ENCODE measurements at places on chromosomes 1 and 21. TPM values are rescaled to one million over a fixed set of nuclear protein-coding genes. Genes with fewer than 3 reads are reported as not detected.
A peak's percentile ranks its signal among the peaks of the same experiment; 100 is the strongest.

The GPA33 gene
- not detected for total RNA-seq

The CYP4Z1 gene
- not detected for total RNA-seq

The TMEM125 gene
- not detected for total RNA-seq

The FCMR gene
- 11.7 TPM for total RNA-seq

The SERPINC1 gene
- 0.34 TPM for total RNA-seq

GRCh38 chr1:239814306-239814881 lies 277.3 kb upstream of the FMN2 start:
- no peaks in the 10 kb centered on the region for H3K27me3 ChIP-seq
- DNase-seq = no peak
- H3K27ac ChIP-seq = 0 out of 2 replicates have a peak overlapping the region, but pooled peaks have one; percentile 33
- peaks cover 12% of the 10 kb centered on the region for H3K4me1 ChIP-seq
- H3K36me3 ChIP-seq = no peaks in the 10 kb centered on the region

DNA sequence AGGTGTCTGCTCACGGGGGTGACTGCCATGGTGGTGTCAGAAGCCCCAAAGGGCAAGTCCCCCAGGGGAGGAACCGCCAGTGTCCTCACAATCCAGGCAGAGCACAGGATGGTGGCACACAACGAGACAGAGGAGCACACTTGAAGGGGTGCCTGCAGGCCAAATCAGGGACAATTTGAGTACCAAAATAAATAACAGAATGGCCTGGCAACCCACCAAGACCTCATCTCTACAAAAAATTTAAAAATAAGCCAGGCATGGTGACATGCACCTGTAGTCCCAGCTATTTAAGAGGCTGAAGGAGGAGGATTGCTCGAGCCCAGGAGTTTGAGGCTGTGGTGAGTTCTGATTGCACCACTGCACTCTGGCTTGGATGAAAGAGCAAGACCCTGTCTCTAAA lies 38.2 kb downstream of the TIAM1 start:
- DNase-seq = no peak
- H3K27me3 ChIP-seq = 0 out of 2 replicates have a peak, but pooled peaks cover 2% of the 10 kb centered on the region
- H3K36me3 ChIP-seq = no peaks in the 10 kb centered on the region
- no peak overlapping the region for H3K4me3 ChIP-seq

DNA sequence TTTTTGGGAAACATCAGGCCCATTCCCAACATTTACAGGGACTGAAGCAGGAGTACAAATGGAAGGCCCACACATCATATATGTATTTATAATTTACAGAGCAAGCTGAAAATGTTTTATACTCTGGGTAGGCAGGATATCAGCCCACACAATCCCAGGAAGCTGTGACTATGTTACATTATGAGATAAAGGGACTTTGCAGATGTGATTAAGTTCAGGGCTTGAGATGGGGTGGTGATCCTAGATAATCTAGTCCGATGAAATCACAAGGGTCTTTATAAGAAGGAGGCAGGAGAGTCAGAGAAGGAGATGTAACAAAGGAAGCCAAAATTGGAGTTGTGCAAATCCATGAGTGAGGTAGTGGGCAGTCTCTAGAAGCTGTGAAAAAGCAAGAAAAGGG lies 160.5 kb downstream of the PDE4B start:
- no peaks in the 10 kb centered on the region for H3K27me3 ChIP-seq
- H3K27ac ChIP-seq = no peak overlapping the region
- H3K4me3 ChIP-seq = no peak overlapping the region

DNA sequence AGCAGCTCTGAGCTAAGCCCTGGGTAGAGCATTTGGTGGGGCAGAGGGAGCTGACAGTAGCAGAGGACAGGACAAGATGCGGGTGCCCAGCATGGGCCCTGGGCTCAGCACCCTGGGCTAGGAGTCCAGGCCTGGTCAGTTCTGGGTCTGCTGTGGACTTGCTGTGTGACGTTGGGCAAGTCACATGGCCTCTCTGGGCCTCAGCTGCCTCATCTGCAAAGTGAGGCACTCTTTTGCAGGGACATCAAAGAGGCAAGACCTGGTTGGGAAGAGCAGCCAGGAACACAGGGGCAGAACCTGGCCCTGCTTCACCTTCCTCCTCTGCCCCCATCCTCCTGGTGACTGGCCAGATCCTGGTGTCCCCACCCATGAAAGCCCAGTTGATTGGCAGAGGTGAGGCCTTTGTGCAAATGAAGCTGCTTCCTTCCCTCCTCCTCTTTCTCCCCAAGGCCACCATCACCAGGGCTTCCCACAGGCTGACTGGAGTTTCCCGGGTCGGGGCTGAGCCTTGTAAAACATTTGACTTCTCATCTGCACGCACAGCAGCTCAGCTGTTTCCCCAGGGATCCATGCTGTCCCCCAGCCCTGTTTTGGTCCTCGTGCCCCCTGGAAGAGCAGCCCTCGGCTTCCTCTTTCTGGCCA lies 350.5 kb downstream of the MATN1 start:
- H3K27ac ChIP-seq = no peak overlapping the region
- no peak for DNase-seq

DNA sequence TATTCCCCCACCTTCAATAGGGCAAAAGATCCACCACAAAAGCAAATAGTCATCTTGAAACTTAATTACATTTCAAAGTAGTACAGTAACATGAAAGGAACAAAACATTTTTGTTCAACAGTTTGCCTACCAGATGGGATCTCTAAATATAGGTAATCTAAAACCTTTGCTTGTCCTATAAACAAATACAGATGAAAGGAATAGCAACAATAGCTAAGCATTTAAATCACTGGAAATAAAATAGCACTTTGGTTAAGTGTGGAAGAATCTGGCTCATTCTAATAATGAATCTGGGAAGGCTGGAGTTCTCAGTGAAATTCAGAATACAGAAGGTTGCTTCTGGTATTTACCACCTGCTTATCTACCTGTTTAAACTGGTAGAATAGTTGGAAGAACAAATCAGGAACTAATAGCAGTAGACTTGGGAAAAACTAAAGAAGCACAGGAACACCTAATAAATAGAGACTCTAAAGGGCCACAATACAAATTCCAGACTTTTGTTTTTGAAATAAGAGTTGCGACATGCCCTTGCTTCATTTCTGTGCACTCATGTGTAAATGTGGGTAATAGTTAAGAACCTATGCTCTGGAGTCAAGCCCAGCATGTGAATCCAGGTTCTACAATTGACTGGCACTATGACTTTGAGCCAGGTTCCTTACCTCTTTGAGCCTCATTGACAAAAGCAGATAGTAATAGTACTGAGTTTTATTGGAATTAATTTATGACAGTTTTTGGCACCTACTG lies 2.3 kb upstream of the LYPLAL1 start:
- H3K36me3 ChIP-seq = no peaks in the 10 kb centered on the region
- H3K27ac ChIP-seq = no peak overlapping the region
- no peaks in the 10 kb centered on the region for H3K27me3 ChIP-seq
- H3K4me3 ChIP-seq = no peak overlapping the region

DNA sequence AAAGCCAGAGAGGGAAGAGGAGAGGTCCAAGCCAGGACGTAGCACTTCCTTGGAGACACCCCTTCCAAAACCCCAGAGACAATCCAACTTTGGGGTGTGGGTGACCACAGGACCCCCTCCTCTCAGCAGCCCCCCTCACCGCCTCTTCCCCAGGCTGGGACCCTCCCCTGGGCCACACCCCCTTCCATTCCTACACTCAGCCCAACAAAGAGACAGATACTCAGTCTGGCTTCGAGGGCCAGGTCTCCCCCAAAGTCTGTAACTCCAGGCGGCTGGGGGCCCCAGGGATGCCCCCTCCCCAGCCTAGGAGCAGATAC lies 1.4 kb downstream of the MEX3A start:
- peak overlapping the region; percentile 65 for H3K4me3 ChIP-seq
- H3K4me1 ChIP-seq = peaks cover 15% of the 10 kb centered on the region
- H3K27ac ChIP-seq = no peak overlapping the region
- DNase-seq = no peak
- H3K27me3 ChIP-seq = no peaks in the 10 kb centered on the region
- peaks cover 8% of the 10 kb centered on the region for H3K36me3 ChIP-seq

DNA sequence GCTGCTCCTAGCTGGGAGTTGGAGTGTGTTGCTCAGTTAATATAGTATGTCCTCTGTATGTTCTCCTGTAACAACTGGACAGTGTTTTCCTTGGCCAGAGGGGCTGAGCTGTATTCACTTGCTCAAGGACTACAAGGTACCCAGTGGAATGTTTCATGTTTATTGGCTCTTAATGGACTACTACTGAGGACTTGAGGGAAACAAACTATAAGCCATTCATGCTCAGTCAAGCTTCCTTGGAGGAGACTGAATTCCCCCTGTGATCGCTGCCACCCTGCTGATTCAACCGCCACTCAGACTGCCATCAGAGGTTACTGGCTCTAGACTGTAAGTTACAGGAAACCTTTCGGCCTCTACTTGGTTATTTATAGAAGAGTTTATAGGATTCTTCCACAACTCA lies 166.6 kb downstream of the ZC3H11B start:
- H3K36me3 ChIP-seq = no peaks in the 10 kb centered on the region
- H3K27ac ChIP-seq = no peak overlapping the region
- no peaks in the 10 kb centered on the region for H3K4me1 ChIP-seq
- no peak overlapping the region for H3K4me3 ChIP-seq
- no peak for DNase-seq

DNA sequence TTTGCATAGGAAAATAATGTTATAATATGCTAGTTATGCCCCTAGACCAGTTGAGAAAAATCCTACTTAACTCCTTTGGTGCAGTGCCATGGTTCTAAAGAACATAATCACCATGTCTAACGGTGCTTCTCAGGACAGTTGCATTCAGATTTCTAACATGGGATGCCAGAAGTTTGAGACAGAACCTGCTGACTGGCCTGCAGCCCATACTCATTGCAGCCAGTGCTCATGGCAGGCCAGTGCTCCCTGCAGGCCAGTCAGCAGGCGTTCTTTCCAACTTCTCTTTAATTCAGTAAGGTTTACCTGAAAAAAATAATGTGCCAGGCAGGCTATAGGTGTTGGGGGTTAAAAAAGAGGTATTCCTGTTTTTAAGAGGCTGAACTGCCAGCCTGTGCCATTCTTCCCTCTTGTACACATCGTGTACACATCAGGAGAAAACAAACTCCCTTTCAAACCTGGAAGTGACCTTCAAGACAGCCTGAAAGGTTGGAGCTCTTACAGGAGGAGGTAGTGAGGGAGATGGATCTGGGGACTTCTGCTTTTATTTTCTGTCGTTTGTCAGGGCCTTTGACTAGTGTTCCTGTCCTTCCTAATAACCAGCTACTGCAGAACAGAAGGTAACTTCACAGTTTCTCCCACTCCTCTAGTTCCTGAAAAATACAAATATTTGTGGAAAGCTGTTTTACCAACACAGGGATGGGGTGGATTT lies 146.0 kb upstream of the MAGI3 start:
- H3K36me3 ChIP-seq = no peaks in the 10 kb centered on the region
- H3K4me3 ChIP-seq = no peak overlapping the region
- H3K27ac ChIP-seq = no peak overlapping the region
- peaks cover 9% of the 10 kb centered on the region for H3K4me1 ChIP-seq

GRCh38 chr1:64839732-64840405 lies 95.0 kb downstream of the RAVER2 start:
- H3K36me3 ChIP-seq = peaks cover 70% of the 10 kb centered on the region
- H3K27ac ChIP-seq = no peak overlapping the region
- no peak overlapping the region for H3K4me3 ChIP-seq
- H3K4me1 ChIP-seq = peaks cover 25% of the 10 kb centered on the region

DNA sequence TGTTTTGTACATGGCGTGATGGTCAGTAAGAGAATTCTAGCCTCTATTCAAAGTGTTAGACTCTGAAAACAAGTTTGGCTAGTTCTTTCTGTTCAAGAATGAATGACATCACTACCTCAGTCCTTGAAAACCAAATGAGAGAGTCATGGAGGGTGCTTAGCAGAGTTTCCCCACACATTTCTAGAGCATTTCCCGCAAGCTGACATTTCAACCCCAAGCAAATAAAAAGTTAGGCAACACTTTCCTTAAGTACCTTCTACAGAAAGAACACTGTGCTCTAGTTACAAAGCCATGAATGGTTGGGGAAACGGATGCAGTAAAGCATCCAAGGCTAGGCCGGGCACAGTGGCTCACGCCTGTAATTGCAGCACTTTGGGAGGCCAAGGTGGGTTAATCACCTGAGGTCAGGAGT lies 47.9 kb upstream of the SLC44A3 start:
- no peaks in the 10 kb centered on the region for H3K27me3 ChIP-seq
- no peak overlapping the region for H3K4me3 ChIP-seq
- H3K36me3 ChIP-seq = no peaks in the 10 kb centered on the region
- DNase-seq = no peak

GRCh38 chr1:20601129-20601825 lies 12.4 kb downstream of the CDA start:
- H3K27me3 ChIP-seq = no peaks in the 10 kb centered on the region
- no peaks in the 10 kb centered on the region for H3K36me3 ChIP-seq
- peak overlapping the region; percentile 14 for H3K27ac ChIP-seq
- H3K4me3 ChIP-seq = no peak overlapping the region
- no peak for DNase-seq

- no peak overlapping the region for H3K4me3 ChIP-seq
- no peak overlapping the region for H3K27ac ChIP-seq
- H3K4me1 ChIP-seq = peaks cover 8% of the 10 kb centered on the region
- no peak for DNase-seq
- H3K36me3 ChIP-seq = no peaks in the 10 kb centered on the region
Observed at GRCh38 chr1:20325407-20325843, 34.8 kb downstream of the VWA5B1 start.

- peak overlapping the region; percentile 82 for H3K4me3 ChIP-seq
- peaks cover 21% of the 10 kb centered on the region for H3K4me1 ChIP-seq
- DNase-seq = no peak
- H3K36me3 ChIP-seq = peaks cover 17% of the 10 kb centered on the region
- H3K27me3 ChIP-seq = no peaks in the 10 kb centered on the region
- peak overlapping the region; percentile 74 for H3K27ac ChIP-seq
Observed at GRCh38 chr1:229507502-229507901, 639 bp downstream of the NUP133 start.

DNA sequence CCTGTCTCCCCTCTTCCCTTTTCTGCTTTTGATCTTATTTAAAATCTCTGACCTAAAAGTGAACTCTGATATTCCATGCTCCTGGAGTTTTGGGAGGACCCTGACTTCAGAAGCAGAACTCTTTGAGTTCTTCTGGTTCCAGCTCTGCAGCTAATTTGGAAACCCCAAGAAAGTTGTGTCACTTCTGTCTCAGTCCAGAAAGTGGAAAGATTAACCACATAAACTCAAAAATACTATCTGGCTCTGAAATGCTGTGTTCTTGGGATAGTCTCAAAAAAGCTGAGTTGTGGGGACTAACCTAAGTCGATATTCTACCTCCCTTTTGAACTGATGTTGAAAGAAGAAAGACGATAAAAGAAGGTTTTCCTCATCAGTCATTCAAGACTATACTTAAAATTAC lies 59.8 kb downstream of the ITPKB start:
- H3K36me3 ChIP-seq = no peaks in the 10 kb centered on the region
- H3K27ac ChIP-seq = no peak overlapping the region
- DNase-seq = no peak
- H3K4me3 ChIP-seq = no peak overlapping the region
- H3K4me1 ChIP-seq = peaks cover 41% of the 10 kb centered on the region

GRCh38 chr1:107804134-107804533 lies 160.8 kb downstream of the VAV3 start:
- H3K27ac ChIP-seq = no peak overlapping the region
- H3K36me3 ChIP-seq = no peaks in the 10 kb centered on the region
- H3K4me1 ChIP-seq = no peaks in the 10 kb centered on the region
- no peak for DNase-seq
- no peaks in the 10 kb centered on the region for H3K27me3 ChIP-seq
- no peak overlapping the region for H3K4me3 ChIP-seq

All from SJSA1 (cell line).